Stimulated activated CD8-positive, alpha-beta memory T cell treated with anti-CD3 and anti-CD28 coated beads, Interleukin-4, amount 100 ng/mL, for 4 hours (primary cell): ENCODE measurements at places on chromosomes 4 and X.

- no peak for DNase-seq
These were observed 24.0 kb upstream of the TMEM255A start for GRCh38 chrX:120335289-120335688.

GRCh38 chrX:101931136-101931487 is 715 bp downstream of the ZMAT1 start:
- no peak for DNase-seq

- no peak for DNase-seq
These were observed 11.6 kb upstream of the TTC29 start for GRCh38 chr4:146957237-146957636.

GRCh38 chr4:18734405-18734804 is 712.9 kb upstream of the LCORL start:
- DNase-seq = no peak

- DNase-seq = no peak
These were observed 59.1 kb downstream of the SPATA18 start for GRCh38 chr4:52110171-52110570.

GRCh38 chr4:98166025-98166730 is 22.9 kb upstream of the STPG2 start:
- DNase-seq = no peak

GRCh38 chr4:187929024-187929423 is 66.5 kb upstream of the ZFP42 start:
- no peak for DNase-seq

DNA sequence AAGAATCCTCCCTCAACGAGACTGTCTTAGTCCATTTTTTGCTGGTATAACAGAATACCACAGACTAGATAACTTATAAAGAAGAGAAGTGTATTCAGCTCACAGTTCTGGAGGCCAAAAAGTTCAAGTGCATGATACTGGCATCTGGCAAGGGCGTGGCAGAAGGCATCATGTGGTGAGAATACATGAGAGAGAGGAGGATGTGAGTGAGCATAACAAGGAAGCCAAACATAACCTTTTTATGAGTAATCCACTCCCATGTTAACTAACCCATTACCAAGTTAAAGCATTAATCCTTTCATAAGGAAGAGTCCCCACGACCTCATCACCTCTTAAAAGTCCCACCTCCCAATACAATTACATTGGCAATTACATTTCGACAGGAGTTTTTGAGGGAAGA is 504.6 kb downstream of the IQCM start:
- no peak for DNase-seq

- no peak for DNase-seq
These were observed 69.6 kb downstream of the HOPX start for GRCh38 chr4:56611501-56611900.

DNA sequence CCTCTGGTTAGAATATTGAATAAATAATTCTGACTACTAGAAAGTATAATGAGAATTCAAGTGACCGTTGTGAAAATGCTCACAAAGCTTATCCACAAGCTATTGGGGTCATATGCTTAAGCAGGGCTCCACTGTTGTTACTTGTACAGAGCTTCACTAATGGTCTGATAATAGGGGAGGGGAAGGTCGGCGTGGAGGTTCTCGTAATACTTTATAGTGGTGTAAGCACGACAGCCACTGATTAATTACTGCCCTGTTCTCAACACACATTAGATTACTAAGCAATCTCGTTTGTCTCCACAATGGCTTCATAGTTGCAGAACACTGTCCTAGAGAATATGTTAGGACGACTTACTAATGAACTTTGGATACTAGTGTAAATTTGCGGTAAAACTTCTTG is 11.6 kb downstream of the UNC5C start:
- DNase-seq = no peak

DNA sequence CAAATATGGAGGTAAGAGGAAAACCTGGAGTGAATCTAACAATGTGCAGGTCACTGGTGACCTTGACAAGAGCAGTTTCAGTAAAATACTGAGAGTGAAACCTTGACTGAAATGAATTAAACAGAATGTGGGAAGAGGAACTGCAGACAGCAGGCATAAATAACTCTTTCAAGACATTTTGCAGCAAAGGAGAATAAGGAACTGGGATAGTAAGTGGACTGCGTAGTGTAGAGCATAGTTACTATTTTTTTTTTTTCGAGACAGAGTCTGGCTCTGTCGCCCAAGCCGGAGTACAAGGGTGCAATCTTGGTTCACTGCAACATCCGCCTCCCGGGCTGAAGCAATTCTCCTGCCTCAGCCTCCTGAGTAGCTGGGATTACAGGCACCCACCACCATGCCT is 24.0 kb downstream of the RBMX start:
- DNase-seq = no peak

DNA sequence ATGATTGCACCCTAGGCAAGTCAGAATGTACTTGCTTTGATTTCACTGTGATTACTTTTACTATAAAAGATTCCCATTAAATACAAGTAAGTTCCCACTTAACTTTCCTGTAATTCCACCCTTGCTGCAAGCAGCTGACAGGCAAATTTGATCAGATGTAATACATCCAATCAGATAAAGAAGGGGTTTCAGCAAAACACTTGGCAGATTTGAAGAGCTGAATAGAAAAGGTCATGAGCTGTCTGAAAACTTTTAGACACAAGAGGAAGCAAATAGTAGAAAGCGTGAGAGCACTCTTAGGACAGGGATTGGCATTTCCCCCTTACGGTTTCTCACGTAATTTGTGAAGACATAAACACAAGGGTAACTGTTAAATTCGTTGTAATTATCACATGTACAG is 22.8 kb downstream of the HSD17B13 start:
- DNase-seq = no peak

DNA sequence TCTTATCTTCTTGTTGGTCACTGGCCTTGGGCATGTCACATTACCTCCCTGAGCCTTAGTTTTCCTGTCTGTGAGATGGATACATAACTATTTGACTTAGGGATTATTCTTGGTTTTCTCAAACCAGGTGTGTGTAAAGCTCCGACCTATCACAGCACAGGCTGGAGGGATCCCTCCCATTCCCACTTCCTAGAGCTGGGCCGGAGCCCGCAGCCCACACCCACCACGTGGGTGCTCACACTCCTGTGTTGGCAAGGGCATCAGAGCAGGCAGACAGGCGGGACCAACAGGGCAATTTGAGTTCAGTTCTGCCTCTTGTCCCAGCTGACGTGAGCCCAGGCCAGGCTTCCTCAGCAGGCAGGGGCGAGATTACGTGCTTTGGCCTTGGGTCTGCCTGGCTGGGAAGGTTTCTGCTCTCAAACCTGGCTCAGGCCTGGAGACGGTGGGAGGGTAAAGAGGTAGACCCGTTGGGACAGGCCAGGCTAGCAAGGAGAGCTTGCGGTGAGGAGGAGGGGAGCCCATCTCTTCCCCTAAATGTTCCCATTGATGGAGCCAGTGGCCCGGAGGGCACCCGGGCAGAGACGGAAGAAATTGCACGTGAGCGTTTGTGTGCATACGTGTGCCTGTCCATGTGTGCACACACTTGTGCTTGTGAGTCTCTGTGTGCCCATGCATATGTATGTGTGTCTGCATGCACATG is 734 bp upstream of the SH3TC1 start:
- no peak for DNase-seq

- peak; percentile 27 for DNase-seq
These were observed 114.9 kb upstream of the TEX13D start for GRCh38 chrX:124217304-124218251.

GRCh38 chr4:54445866-54446265 is 211.9 kb upstream of the KIT start:
- no peak for DNase-seq

DNA sequence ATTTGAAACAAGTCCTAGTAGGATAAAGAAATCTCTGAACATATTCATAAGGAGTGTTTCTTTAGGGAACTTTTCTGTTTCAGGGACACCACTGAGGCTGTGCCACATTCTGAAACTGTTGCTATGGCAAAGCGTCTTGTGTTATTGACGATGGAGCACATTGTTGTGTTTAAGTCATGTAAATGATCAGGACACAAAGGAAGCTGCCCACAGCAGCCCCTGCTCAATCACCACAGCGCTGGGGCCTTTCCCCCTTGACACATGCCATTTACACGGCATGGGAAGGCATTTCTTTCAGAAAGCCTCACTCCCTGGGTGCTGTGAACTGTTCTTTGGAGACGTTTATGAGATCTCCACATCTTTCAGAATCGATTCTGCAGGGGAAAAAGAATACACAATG is 39.8 kb upstream of the MID1 start:
- no peak for DNase-seq
